ENCODE measurements at places on chromosomes 4 and X. TPM values are rescaled to one million over a fixed set of nuclear protein-coding genes. Genes with fewer than 3 reads are reported as not detected.
A peak's percentile ranks its signal among the peaks of the same experiment; 100 is the strongest.

Gene F8A2
- total RNA-seq = not detected

Gene SERTM2
- total RNA-seq = not detected

Gene VCX3B
- not detected for total RNA-seq

GRCh38 chr4:156870131-156870530 lies 101.5 kb downstream of the PDGFC start:
- no peak for DNase-seq
- no peaks in the 10 kb centered on the region for H3K27me3 ChIP-seq
- no peak overlapping the region for H3K27ac ChIP-seq
- H3K4me1 ChIP-seq = no peaks in the 10 kb centered on the region

Gene NEUROG2
- not detected for total RNA-seq

- H3K4me1 ChIP-seq = no peaks in the 10 kb centered on the region
- H3K27ac ChIP-seq = no peak overlapping the region
- no peak for DNase-seq
- H3K27me3 ChIP-seq = no peaks in the 10 kb centered on the region
These were observed 131.8 kb downstream of the SCFD2 start for GRCh38 chr4:53234111-53234510.

DNA sequence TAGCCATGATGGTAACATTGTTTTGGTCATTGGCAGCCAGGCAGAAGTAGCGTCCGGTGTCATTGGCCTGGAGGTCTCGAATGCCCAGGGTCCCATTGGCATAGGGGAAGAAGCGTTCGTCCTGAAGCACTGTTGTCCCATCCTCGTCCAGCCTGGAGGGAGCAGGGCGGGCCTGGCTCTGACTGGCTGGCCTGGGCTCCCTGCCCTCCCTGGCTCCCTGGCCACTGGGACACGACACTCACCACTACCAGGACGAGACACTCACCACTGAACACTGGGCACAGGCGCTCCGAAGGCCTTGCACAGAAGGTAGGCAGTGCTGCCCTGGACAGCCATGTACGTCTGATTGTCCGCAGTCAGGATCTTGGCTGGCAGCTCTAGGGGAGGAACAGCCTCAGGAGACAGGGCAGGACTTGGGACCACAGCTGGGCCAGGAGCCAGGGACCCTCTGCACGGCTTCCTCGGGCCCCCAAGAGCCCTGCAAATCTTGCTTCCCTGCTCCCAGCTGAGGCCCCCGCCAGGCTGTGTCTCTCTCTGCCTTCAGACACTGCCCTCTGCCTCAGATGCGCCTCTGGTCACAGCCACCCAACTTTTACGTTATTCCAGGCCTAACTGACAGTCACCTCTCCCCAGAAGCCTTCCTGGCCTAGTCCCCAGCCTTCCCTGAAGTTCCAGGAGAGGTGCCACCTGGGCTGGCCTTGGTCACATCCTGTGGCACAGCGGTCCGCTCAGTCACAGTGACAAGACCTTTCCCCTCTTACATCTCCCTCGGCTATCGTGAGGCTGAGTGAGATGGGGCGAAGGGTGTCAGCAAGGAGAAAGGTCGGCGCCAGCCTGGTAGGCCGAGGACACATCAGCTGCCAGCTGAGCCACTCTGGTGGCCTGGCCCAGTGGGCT lies 17.1 kb downstream of the L1CAM start:
- H3K27ac ChIP-seq = no peak overlapping the region
- no peaks in the 10 kb centered on the region for H3K36me3 ChIP-seq
- no peaks in the 10 kb centered on the region for H3K27me3 ChIP-seq

- no peaks in the 10 kb centered on the region for H3K4me1 ChIP-seq
- H3K36me3 ChIP-seq = no peaks in the 10 kb centered on the region
- no peak overlapping the region for H3K4me3 ChIP-seq
- no peak overlapping the region for H3K27ac ChIP-seq
- DNase-seq = no peak
These were observed 4.2 kb downstream of the GRIPAP1 start for GRCh38 chrX:48997865-48998264.

GRCh38 chr4:16315456-16315855 lies 89.2 kb upstream of the TAPT1 start:
- peak; percentile 8 for DNase-seq
- H3K36me3 ChIP-seq = no peaks in the 10 kb centered on the region
- H3K27ac ChIP-seq = no peak overlapping the region
- H3K4me1 ChIP-seq = no peaks in the 10 kb centered on the region
- no peak overlapping the region for H3K4me3 ChIP-seq
- H3K27me3 ChIP-seq = no peaks in the 10 kb centered on the region

Gene RASSF6
- total RNA-seq = 13.1 TPM

Gene RHOH
- 2.7 TPM for total RNA-seq

Gene DNAAF6
- not detected for total RNA-seq

Measured in thyroid gland (tissue), 4 donors.